ENCODE measurements at places on chromosomes 1 and 21. TPM values are rescaled to one million over a fixed set of nuclear protein-coding genes. Genes with fewer than 3 reads are reported as not detected.

PTP4A2 gene
- total RNA-seq, result 419 TPM

GBP5 gene
- 261 TPM for total RNA-seq

HUNK gene
- 0.21 TPM for total RNA-seq

SYF2 gene
- 37.1 TPM for total RNA-seq

DISC1 gene
- total RNA-seq, result 12.6 TPM

S100A14 gene
- not detected for total RNA-seq

PCP4L1 gene
- 0.34 TPM for total RNA-seq

OR2T11 gene
- total RNA-seq, result not detected

TNNI3K gene
- not detected for total RNA-seq

PLXNA2 gene
- 1.6 TPM for total RNA-seq

SELP gene
- total RNA-seq, result not detected

SIM2 gene
- total RNA-seq, result not detected

- H3K36me3 ChIP-seq, result no peaks in the 10 kb centered on the region
- no peak overlapping the region for H3K27ac ChIP-seq
- H3K27me3 ChIP-seq, result peaks cover 19% of the 10 kb centered on the region
- H3K4me3 ChIP-seq, result no peak overlapping the region
Observed at GRCh38 chr1:14740016-14740415, 141.5 kb downstream of the KAZN start.

DNA sequence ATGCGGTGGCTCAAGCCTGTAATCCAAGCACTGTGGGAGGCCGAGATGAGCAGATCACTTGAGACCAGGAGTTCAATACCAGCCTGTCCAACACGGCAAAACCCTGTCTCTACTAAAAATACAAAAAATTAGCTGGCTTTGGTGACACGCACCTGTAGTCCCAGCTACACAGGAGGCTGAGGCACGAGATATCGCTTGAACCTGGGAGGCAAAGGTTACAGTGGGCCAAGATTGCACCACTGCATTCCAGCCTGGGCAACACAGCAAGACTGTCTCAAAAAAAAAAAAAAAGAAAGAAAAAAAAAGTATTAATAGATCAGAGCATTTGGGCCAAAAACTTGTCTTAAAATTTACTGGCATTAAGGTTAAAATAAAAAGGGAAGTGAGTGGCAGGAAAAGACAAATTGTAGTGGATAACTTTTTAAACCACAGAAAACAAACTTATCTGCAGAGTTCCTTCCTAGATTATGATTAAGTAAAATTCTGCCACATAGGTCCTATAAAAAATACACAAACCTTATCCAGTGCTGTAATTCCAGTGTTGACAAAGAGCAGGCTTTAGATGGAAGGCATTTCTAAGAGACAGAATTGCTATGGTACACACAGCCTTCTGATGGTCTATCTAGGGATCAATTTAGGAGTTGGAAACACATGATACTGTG, 53.3 kb downstream of the EIF4G3 start:
- peaks cover 4% of the 10 kb centered on the region for H3K4me1 ChIP-seq
- H3K27ac ChIP-seq, result no peak overlapping the region
- peaks cover 2% of the 10 kb centered on the region for H3K36me3 ChIP-seq

- no peaks in the 10 kb centered on the region for H3K27me3 ChIP-seq
- H3K36me3 ChIP-seq, result no peaks in the 10 kb centered on the region
- DNase-seq, result no peak
- no peak overlapping the region for H3K27ac ChIP-seq
- no peak overlapping the region for H3K4me3 ChIP-seq
Observed at GRCh38 chr1:71918630-71919029, 363.7 kb downstream of the NEGR1 start.

DNA sequence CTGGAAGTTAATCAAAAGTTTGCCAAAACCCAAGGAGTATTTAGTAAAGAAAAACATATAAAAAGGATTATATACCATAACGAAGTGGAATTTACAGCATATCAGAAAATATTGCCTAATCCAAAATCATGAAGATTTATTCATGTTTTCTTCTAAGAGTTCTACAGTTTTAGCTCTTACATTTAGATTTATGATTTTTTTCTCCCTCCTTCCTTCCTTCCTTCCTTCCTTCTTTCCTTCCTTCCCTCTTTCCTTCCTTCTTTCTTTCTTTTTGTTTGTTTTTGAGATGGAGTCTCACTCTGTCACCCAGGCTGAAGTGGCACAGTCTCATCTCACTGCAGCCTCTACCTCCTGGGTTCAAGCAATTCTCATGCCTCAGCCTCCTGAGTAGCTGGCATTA, 15.7 kb upstream of the PRSS38 start:
- no peaks in the 10 kb centered on the region for H3K4me1 ChIP-seq
- H3K27ac ChIP-seq, result no peak overlapping the region

DNA sequence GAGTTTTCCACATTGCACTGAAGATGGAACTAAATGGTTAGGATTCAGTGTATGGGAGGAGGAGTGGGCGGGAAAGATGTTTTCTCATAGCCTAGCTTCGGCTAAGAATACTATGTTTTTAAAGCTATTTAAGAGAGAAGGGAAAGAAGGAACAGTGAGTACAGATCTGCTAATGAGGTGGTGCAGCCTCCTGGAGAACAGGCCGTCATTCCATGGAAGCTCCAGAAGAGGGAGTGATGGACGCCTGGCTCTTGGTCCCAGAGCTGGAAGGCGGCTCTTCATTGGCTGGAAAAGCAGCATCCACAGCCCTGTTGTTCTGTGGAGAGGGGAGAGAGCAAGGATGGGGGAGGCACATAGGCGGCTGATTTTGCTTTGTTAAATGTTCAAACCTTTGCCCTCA, 6.9 kb downstream of the CAMK1G start:
- no peak for DNase-seq
- H3K4me3 ChIP-seq, result no peak overlapping the region
- no peaks in the 10 kb centered on the region for H3K4me1 ChIP-seq
- no peak overlapping the region for H3K27ac ChIP-seq

- H3K36me3 ChIP-seq, result no peaks in the 10 kb centered on the region
- no peak overlapping the region for H3K27ac ChIP-seq
- no peak for DNase-seq
- no peak overlapping the region for H3K4me3 ChIP-seq
- H3K4me1 ChIP-seq, result no peaks in the 10 kb centered on the region
Observed at GRCh38 chr1:195970209-195970608, 638.0 kb downstream of the KCNT2 start.

- H3K27ac ChIP-seq, result no peak overlapping the region
- H3K4me3 ChIP-seq, result no peak overlapping the region
- no peaks in the 10 kb centered on the region for H3K27me3 ChIP-seq
- no peaks in the 10 kb centered on the region for H3K36me3 ChIP-seq
- H3K4me1 ChIP-seq, result no peaks in the 10 kb centered on the region
Observed at GRCh38 chr1:163771637-163772036, 449.9 kb downstream of the NUF2 start.

GRCh38 chr1:86965012-86965826, 50.8 kb downstream of the HS2ST1 start:
- H3K4me3 ChIP-seq, result no peak overlapping the region
- H3K36me3 ChIP-seq, result no peaks in the 10 kb centered on the region
- no peaks in the 10 kb centered on the region for H3K4me1 ChIP-seq

- H3K4me3 ChIP-seq, result no peak overlapping the region
- no peak for DNase-seq
- H3K4me1 ChIP-seq, result no peaks in the 10 kb centered on the region
Observed at GRCh38 chr1:48488721-48489120, 16.7 kb upstream of the SPATA6 start.

GRCh38 chr21:14088391-14088790, 122.4 kb downstream of the LIPI start:
- H3K36me3 ChIP-seq, result peaks cover 28% of the 10 kb centered on the region
- no peak overlapping the region for H3K27ac ChIP-seq
- H3K4me3 ChIP-seq, result no peak overlapping the region
- H3K27me3 ChIP-seq, result no peaks in the 10 kb centered on the region
- peaks cover 7% of the 10 kb centered on the region for H3K4me1 ChIP-seq

DNA sequence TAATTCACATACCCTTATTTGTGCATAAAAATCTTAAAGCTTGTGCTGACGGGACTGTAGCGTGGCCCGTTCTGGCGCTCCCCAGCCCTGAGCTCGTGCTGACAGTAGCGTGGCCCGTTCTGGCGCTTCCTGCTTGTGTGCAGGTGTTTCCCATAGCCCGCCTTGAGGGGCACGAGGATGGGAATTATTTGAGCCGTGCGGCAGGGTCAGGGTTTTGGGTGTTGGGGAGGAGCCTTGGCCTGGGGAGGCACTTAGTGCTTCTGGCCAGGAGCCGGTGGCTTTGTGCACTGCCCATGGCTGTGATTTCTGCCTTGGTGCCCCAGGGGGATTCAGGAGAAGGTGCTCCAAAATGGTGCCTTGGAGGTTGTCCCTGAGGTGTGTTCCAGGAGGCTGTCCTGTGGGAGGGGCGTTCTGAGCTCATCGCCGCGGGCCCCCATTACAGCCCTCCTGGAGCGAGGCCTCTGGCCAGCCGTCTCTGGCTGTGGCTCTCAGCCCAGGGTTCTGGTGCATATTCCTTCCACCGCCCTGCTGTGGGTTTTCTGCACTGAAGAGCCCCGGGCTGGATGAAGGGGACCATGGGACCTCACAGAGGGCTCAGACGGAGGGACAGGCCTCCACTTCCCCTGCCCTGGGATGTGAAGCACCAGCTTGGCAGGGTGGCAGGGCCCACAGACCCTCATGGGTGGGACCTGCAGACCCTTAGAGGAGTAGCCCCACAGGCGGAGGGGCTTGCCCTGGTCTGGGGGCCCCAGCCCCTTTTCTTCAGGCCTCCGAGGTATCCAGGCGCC, 6.6 kb downstream of the SLX9 start:
- H3K27ac ChIP-seq, result no peak overlapping the region
- DNase-seq, result no peak
- H3K4me1 ChIP-seq, result peaks cover 36% of the 10 kb centered on the region
- peaks cover 38% of the 10 kb centered on the region for H3K36me3 ChIP-seq
- H3K4me3 ChIP-seq, result no peak overlapping the region

DNA sequence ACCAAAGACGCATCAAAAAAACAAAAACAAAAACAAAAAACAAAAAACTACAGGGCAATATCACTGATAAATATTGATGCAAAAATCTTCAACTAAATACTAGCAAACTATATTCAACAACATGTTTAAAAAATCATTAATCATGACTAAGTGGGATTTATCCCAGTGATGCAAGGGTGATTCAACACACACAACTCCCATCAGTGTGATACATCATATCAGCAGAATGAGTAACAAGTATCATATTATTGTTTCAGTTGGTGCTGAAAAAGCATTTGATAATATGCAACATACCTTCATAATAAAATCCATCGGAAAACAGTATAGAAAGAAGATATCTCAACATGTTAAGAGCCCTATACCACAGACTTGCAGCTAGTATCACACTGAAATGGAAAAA, 953.0 kb downstream of the AMY1C start:
- H3K27ac ChIP-seq, result no peak overlapping the region
- H3K36me3 ChIP-seq, result no peaks in the 10 kb centered on the region
- H3K4me1 ChIP-seq, result peaks cover 5% of the 10 kb centered on the region
- H3K4me3 ChIP-seq, result no peak overlapping the region
- DNase-seq, result no peak
- no peaks in the 10 kb centered on the region for H3K27me3 ChIP-seq

GRCh38 chr21:46120301-46121285, 22.7 kb downstream of the COL6A2 start:
- no peak overlapping the region for H3K27ac ChIP-seq
- DNase-seq, result no peak
- H3K27me3 ChIP-seq, result no peaks in the 10 kb centered on the region

GRCh38 chr1:12341667-12342066, 111.8 kb downstream of the VPS13D start:
- peaks cover 59% of the 10 kb centered on the region for H3K4me1 ChIP-seq
- H3K36me3 ChIP-seq, result peaks cover 58% of the 10 kb centered on the region
- no peak for DNase-seq
- no peak overlapping the region for H3K27ac ChIP-seq
- H3K4me3 ChIP-seq, result no peak overlapping the region

GRCh38 chr21:37886120-37886519, 30.1 kb downstream of the KCNJ6 start:
- H3K4me1 ChIP-seq, result no peaks in the 10 kb centered on the region
- H3K27me3 ChIP-seq, result no peaks in the 10 kb centered on the region
- H3K4me3 ChIP-seq, result no peak overlapping the region

DNA sequence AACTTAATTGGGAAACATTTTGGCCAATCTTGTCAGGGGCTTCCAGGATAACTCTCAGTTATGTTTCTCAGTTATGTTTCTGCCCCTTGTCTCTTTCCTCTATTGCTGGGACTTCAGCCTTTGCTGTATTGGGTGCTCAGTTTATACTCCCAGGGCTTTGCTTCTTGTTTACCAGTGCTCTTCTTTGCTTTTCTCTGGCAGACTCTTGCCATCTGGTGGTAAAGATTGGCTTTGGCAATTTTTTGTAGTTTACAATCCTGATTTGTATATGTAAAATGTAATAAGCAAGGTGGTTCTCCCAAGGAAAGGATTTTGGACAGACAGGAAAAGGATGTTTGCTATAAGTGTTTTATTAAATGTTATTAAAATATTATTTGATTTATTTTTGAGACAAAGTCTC, 37.9 kb downstream of the FABP3 start:
- H3K27me3 ChIP-seq, result no peaks in the 10 kb centered on the region
- H3K4me1 ChIP-seq, result no peaks in the 10 kb centered on the region
- H3K27ac ChIP-seq, result no peak overlapping the region
- peak; percentile 21 for DNase-seq

GRCh38 chr1:50936321-50936720, 23.7 kb downstream of the FAF1 start:
- no peak for DNase-seq
- no peak overlapping the region for H3K4me3 ChIP-seq
- H3K36me3 ChIP-seq, result peaks cover 3% of the 10 kb centered on the region
- peaks cover under 1% of the 10 kb centered on the region for H3K4me1 ChIP-seq

DNA sequence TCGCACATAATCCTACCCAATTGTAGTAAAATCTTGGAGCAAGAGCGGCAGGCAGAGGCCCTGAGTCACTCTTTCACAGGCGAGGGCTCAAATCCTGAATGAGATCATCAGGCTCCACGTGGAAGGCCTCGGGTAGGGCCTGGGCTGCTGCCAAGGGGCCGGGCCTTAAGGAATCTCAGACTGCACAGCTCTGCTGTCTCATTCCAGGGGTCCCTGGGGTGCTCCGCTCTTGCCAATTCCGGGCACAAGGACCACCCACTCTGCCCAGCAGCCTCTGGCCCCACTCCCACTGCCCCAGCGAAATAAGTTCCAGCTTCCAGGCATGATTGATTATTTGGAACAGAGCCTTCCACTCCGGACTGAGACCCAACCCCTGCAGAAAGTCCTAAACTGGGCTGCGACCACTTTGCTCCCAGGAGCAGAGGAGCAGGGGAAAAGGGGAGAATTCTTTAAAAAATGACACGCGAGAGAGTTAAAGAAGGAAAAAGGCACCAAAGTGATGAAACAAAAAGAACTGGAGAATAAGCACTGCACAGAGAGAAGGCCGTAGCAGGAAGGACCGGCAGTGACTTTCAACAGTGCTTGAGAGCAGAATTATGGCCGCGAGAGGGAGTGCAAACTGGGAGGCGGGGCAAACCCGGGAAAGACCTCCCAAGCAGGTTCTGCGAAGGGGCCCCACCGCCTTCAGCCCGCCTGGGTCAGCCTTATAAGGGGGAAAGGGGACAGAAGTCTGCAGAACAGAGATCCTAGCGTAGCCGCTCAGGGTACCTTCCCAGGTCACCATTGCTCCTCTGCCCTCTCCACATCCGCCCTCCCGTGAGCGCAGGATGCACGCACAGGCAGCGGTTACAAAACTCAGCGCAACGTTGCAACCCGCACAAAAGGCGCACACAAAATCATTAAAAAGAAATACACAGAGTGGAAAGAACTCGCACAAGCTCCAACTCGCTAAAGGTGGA, 2.0 kb downstream of the ADAMTS1 start:
- peak overlapping the region; percentile 70 for H3K4me3 ChIP-seq
- peak; percentile 53 for DNase-seq
- peaks cover 48% of the 10 kb centered on the region for H3K4me1 ChIP-seq
- peaks cover 10% of the 10 kb centered on the region for H3K36me3 ChIP-seq

Data from activated CD8-positive, alpha-beta T cell treated with anti-CD3 and anti-CD28 coated beads, Interleukin-2, amount 10 ng/mL, durations not matched to agents 7 days and 5 days (primary cell).